ENCODE measurements at places on chromosomes 4 and X. TPM values are rescaled to one million over a fixed set of nuclear protein-coding genes. Genes with fewer than 3 reads are reported as not detected.

GRCh38 chrX:69138118-69138390 is 27.2 kb downstream of the PJA1 start:
- DNase-seq: no peak

- DNase-seq: no peak
Measured at GRCh38 chr4:10346023-10346422, 111.2 kb downstream of the ZNF518B start.

DNA sequence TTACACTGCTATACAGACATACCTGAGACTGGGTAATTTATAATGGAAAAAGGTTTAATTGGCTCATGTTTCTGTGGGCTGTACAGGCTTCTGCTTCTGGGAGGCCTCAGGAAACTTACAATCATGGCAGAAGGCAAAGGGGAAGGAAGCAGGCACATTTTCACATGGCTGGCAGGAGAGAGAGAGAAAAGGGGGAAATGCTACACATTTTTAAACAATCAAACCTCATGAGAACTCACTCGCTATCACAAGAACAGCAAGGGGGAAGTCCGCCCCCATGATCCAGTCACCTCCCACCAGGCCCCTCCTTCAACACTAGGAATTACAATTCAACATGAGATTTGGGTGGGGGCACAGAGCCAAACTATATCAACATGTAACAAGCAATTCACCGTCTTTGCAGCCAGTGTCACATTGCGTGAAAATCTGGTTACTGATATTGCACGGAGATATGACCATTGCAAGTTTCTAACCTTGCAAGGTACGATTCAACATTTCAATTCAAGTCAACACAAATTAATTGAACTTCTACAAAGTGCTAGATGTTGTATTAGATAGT is 61.7 kb upstream of the RELL1 start:
- DNase-seq: no peak

GRCh38 chr4:55017406-55017805 is 108.0 kb downstream of the KDR start:
- DNase-seq: no peak

GRCh38 chr4:45122406-45122805 is 396.1 kb upstream of the GNPDA2 start:
- no peak for DNase-seq

DNA sequence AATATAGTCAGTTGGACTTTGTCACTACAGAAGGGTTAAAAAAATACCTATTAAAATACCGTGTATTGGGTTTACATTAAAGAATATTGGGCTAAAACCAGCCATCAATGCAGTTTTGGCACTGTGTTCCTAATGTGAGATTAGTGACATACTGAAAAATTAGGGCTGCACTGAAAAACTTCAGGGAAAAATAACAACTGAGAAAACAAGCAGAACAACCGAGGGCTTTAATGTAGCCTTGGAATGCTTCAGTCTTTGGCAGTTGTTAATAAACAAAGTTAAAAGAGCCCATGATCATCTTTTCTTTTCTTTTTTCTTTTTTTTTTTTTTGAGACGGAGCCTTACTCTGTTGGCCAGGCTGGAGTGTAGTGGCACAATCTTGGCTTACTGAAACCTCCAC is 12.4 kb downstream of the STAG2 start:
- no peak for DNase-seq

GRCh38 chrX:71578253-71579135 is at the start of gene GCNA:
GCNA (plus strand) TSS chrX:71578437; CDS start chrX:71580822, 2,385 bp downstream.
- no peak for DNase-seq

GRCh38 chr4:172134521-172134920 is 321.3 kb downstream of the GALNTL6 start:
- DNase-seq: no peak

GRCh38 chr4:48970471-48970921 is 15.6 kb upstream of the CWH43 start:
- DNase-seq: no peak

- no peak for DNase-seq
Measured at GRCh38 chrX:150211988-150212387, 151.1 kb upstream of the MAMLD1 start.

DNA sequence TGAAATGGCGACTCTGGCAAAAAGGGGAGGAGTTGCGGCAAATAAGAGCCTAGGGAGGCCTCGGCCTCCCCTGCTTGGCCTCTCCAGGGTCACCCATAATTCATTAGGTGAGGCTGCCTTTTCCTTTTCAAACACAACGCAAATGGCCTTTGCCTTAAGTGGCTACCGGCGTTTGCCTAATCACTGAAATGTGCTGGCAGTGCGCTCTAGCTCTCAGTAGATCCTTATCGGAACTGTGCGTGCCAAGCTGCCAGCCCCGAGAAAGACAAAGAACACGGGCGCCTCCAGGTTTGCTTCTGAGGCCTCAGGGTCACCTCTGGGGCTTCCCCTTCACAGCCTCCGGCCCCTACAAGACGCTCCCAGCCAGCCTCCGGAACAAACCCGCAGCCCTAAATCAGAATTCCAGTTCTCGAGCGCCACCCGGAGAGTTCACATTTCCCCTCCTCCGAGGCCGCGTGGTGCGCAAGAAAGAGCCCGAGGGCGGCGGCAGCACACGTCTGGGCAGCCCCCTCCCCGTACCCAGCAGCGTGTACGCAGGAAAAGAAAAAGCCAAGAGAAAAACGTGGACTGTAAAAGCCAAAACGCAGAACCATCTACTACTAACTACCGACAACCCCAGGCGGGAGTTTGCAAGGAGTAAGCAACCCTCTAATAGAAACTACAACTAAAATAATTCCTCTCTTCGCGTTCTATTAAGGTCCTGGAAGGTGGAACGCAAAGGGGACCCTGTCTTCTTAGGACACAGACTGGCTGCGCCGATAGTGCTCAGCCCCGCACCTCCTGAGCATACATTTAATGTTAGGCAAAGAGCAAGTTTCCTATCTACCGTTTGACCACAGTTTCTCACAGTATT is 76.5 kb upstream of the BCOR start:
- peak; percentile 74 for DNase-seq

DNA sequence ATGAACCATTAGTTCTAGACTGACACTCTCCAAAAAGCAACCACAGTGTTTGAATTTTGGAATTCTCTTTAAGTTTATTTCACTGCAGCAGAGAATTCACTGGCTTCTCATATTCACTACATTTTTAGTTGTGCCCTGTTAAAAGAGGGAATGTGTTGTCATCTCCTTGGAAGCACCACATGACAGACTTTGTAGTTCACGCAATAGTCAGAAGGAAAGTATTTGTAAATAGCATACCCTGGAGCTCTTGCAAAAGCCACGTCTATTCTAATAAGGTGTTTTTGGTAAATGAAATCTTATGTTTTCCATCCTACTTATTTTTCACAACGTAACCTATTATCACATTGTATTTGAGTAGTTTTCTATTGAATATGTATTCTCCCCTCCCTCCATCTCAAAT is 25.8 kb downstream of the DOCK11 start:
- no peak for DNase-seq

GRCh38 chr4:84110040-84110439 is 389.1 kb downstream of the NKX6-1 start:
- DNase-seq: no peak

DNA sequence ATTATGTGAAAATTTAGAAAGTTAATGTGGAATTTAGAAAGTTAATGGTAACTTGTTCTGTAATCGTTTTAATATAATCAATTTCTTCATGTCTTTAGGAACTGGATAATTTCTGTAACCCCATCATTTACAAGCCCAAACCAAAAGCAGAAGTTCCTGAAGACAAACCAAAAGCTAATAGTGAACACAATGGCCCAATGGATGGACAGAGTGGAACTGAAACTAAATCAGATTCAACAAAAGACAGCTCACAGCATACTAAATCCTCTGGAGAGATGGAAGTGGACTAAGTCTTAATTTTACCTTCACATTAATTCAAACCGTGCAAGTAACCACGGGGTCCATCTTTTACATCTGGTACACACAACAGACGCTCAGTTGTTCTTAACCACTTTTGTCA is 48.1 kb upstream of the PLK4 start:
- no peak for DNase-seq

- DNase-seq: no peak
Measured at GRCh38 chr4:1155314-1155713, 17.1 kb downstream of the SPON2 start.

DNA sequence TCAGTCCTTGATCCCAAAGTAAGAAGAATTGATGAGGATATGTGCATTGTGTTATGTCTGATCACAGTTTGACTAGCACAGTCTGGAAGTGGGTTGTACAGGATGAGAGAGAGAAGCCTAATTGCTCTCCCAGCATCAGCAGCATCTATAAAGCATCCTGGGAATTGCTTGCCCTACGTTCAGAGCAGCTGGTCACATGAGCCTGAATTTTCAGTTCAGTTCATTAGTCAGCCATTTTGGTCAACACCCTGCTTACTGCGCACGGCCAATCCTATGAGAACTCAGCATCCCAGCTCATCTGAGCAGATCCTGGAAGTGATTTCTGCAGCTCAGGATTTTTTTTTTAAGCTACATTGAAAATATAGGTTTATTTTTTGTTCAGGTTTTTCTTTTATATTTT is at the start of gene RUFY3:
Gene RUFY3 (plus strand): TSS at position 218 of the 400 bp plus-strand sequence. CDS start 610 bp downstream, outside the sequence.
- no peak for DNase-seq

DNA sequence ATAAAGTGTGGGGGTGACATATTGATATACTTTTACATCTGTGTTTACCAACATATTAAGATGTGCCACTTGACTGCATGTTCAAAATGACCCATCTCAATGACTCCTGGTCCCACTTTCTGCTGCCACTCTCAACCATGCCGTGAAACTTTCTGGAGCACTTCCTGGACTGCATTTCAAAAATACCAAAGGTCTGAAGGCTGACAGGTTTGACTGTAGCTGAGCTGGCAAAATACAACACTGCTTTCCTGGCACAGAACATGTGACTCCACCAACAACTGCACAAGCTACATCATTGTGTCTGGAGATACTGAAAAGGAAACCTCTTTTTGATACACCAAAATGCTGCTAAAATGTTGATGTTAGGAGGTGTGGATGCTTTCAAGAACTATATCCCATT is 184.8 kb downstream of the UNC5C start:
- DNase-seq: no peak

Gene CT45A7
- not detected for total RNA-seq

Gene GPC4
- not detected for total RNA-seq

Gene SUPT20HL2
- not detected for total RNA-seq

Gene MAGEB2
- total RNA-seq: not detected

Gene NLRP2B
- not detected for total RNA-seq

Gene ARHGEF38
- total RNA-seq: not detected
